Fibroblast of skin of left biceps (primary cell): ENCODE measurements at places on chromosomes 1 and 21.

- no peak for DNase-seq
Observed at GRCh38 chr1:109947582-109948284, 36.8 kb upstream of the AHCYL1 start.

DNA sequence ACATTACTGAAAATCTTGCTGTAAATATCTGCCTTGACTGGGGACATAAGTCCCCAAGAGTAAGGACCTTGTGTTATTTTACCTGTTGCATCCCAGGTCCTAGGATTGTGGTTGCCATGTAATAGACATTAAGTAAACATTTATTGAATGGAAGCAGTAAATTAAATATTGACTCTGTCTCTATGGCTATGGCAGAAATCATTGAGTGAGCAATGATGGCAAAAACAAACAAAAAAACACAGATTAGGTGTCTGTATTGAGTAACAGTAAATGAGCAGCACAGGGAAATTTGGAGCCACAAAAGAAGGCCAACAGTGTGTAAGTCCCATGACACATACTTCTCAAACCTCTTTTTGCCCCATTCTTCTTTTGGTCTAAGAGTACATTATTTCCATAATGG is 240.4 kb downstream of the NFIA start:
- no peak for DNase-seq

DNA sequence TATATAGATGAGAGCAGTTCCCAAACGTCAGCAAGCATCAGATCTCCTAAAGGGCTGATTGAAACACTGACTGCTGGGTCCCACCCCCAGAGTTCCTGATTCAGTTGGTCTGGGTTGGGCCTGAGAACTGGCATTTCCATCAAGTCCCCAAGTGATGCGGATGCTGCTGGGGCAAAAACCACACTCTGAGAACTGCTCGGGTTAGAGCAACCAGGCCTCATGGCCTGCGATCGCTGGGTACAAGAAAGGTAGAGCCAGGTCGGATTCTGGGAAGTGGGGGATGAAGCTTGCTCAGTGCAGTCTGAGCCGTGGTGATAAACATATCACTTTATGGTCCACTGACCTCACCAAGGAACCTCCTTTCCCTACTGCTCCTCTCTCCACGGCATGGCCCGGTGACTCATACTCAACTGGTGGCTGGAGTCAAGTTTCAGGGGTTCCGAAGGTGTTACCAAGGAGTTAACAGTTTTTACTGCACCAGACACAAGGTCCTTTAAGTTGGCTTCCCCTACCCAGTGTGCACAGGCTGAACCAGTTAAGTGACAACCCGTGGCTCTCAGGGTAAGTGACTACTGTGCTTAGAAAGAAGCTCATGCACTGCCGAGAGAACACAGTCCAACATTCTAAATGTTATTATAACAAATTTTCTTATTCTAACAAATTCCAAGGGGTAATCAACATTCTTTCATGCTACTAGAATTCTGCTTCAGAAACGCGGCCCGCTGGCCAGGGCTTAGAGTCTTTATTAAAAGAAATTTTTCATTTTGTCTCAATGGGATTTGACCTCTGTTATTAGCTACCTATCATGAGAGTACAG is 153.5 kb downstream of the TGFBR3 start:
- no peak for DNase-seq

DNA sequence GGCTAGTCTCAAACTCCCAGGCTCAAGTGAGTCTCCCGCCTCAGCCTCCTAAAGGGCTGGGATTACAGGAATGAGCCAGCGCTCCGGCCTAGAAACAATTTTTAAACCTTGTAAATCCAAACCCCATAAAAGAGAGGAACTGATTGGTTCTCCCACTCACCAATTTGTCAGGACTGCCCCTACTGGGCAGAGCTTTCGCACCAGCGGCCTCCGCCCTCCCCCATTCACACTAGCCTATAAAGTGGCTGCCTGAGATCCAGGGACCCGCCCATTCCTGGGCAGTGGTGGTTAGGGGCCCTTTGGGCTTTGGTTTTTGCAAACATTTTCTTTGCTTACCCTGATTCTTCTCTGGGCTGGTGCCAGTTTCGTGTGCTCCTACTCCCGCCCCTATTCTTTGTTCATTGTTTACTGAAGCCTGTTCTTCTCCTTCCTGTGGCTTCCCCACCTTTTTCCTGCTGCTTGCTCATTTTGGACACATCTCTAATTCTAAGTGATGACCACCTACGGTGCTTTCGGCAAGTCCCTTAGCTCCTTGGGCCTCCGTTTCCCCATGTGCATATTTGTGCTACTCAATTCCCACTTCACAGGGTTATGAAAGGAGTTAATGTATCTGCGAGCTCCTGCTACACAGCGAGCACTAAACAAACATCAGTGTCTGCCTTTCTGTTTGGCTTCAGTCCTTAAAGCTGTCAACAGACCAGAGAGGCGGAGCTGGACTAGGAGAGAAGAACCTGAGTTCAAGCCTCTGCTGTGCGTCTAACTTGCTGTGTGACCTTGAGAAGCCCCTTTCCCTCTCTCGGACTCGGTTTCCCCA is 39.8 kb upstream of the CLIC4 start:
- DNase-seq: no peak

GRCh38 chr1:154154534-154155191 is at the start of gene NUP210L:
NUP210L (minus strand) TSS chr1:154155073.
- DNase-seq: no peak

DNA sequence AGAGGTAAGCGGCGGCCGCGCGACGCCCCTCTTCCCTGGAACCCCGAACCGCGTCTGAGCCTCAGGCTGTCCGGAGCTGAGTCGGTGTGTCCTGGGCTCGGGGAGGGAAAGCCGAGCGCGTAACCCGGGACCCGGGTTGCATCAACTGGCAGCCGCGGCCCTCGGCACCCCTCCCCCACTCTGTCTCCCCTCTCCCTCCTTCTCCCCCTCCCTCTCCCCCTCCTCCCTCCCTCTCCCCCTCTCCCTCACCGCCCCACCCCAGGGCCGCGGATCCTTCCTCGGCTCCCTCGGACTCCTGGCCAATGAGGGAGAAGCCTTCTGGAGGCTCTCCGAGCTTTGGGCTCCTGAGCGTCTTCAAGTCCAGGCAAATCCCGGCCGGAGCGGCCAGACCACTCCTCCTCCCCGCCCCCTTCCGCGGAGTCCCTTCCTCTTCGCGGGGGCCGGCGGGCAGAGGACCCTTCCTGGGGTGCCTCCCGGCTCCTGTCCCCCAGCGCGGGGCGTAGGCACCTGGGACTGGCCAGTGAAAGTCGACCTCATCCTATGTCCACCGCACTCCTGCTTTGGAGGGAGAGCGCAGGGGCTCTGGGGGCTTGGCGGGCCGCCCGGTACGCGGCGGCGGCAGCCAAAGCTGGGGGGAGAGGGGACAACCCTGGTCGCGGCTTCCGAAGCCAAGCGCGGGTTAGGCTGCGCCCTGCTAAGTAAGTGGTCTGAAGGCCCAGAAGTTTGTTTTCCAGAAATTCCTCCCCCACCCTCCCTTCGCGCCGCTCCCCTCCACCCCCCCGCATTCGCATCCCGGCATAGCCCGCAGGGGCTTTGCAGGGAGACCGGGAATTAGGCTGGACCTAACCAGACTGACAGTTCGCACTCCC is 850 bp downstream of the SESN2 start:
- DNase-seq: peak; percentile 47

- peak; percentile 5 for DNase-seq
Observed at GRCh38 chr1:40421431-40422384, 28.6 kb upstream of the ZFP69B start.

- peak; percentile 94 for DNase-seq
Observed at GRCh38 chr21:33976082-33977016, 60.7 kb upstream of the ATP5PO start.

- DNase-seq: no peak
Observed at GRCh38 chr1:200029035-200029821, 1.7 kb downstream of the NR5A2 start.

GRCh38 chr1:9350013-9350908 is 57.6 kb downstream of the SPSB1 start:
- DNase-seq: no peak

DNA sequence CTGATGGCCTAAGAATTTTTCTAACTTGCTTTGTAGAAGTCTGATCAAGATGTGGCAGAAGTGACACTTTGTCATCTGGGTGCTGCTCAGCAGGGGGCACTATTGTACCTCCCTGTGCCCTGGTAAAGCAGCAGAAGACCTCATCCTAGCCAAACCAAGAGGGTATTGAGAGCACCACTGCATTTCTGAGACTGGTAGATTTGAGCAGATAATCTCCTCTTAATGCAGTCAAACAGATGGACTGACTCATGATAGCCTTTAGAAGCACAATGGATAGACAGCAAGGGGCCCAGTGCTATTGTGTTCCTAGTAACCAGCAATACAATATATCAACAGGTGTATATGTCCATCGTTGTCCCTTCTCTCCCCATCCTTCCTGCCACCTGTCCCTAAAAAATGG is 5.7 kb downstream of the TPM3 start:
- DNase-seq: no peak
